HTR-8/SVneo (cell line): ENCODE measurements at places on chromosomes 11 and 22.
A peak's percentile ranks its signal among the peaks of the same experiment; 100 is the strongest.

- DNase-seq, result peak; percentile 48
These were observed 2.9 kb upstream of the KIRREL3 start for GRCh38 chr11:127003260-127003981.

- no peak for DNase-seq
These were observed 9.1 kb downstream of the TST start for GRCh38 chr22:37010174-37010573.

- DNase-seq, result no peak
These were observed 42.6 kb downstream of the GNB1L start for GRCh38 chr22:19811811-19812771.

DNA sequence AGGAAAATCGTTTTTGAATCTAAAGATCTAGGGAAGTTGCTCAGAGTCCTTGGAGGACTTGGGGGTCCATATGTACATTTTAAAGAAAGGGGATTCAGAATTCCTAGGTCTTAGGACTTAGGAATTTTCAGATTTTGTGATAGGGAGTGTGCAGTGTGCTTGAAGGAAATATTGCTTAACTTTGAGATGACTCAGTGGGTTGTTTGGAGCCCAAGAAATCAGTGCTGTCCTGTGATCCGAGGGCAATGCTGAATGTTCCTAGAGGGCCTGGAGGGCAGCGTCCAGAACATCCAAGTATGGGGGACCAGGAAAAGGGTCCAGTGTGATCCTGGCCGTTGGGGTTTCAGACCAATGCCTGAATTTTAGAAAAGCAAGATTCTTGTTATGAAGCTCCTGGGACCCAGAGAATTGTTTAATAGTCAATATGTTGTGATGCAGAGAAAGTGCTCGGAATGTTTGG, 3.1 kb upstream of the IGF2 start:
- DNase-seq, result no peak

DNA sequence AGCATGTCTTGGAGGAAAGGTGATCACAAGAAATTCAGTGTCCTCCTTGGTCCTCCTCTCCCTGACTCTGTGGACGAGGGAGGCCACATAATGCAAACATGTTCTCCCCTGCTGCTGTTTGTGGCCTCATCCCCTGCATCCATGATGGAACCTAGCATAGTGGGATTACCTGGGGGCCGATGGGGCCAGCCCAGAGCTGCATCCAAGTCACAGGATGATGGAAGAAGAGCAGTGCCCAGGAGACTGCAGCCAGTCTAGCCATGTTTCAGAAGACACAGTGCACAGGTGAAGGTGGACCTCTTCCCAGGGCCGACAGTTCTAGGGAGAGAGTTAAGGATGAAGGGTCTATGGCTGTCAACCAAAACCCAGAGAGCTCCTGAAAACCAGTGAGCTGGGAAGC, 213.6 kb upstream of the B3GAT1 start:
- no peak for DNase-seq

DNA sequence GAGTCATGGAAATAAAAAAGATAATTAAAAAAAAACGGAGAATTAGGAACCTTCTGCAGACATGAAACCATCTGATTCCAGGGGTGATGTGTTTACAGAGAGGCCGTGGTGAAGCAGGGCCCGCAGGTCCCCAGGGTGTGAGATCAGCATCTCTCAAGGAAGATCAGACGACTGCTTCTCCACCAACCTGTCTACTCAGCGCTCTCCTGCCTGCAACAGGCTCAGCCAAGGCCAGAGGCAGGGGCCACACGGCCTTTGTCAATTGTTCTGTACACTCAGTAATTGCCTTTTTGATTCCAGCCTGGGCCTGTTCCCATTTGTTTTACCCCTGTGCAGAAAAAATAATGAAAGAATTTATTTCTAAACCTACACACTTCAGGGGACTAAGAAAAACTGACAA, 124.6 kb downstream of the NXPE2 start:
- no peak for DNase-seq

GRCh38 chr11:116879800-116880625, 42.6 kb upstream of the APOA1 start:
- peak; percentile 65 for DNase-seq

- no peak for DNase-seq
These were observed 62.5 kb downstream of the NAT10 start for GRCh38 chr11:34167961-34168360.

DNA sequence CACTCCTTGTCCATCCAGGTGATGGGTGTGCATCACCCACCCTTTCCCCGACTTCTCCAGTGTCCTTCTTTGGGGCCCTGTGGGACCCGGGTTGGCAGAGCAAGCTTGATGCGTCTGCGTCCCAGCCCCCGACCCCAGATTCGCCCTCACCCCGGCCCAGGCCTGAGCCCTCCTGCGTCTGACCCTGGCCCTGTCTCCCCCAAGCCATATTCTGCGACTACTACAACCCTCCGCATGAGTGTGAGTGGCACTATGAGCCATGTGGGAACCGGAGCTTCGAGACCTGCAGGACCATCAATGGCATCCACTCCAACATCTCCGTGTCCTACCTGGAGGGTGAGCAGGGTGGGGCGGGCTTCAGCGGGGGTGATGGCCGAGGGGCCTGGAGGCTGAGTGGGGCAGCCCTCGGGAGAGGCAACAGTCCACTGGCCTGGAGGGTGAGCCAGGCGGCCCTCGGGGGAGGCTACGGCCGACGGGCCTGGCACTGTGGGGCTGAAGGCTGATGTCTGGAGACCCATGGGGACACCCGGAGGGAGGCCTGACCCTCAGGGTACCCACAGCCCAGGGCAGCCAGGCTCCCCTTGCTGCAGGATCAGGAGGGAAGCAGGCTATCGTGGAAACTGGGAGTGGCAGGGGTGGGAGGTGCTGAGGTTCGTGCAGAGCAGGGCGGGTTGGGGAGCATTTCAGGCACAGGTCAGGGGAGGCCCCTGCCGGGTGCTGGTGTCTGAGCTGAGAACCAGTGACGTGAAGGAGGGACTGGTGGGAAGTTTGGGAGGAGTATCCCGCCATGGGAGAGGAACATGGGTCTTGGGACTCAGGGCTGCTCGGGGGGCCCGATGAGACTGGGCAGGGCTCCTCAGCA, 15.3 kb downstream of the MUC2 start:
- DNase-seq, result no peak

DNA sequence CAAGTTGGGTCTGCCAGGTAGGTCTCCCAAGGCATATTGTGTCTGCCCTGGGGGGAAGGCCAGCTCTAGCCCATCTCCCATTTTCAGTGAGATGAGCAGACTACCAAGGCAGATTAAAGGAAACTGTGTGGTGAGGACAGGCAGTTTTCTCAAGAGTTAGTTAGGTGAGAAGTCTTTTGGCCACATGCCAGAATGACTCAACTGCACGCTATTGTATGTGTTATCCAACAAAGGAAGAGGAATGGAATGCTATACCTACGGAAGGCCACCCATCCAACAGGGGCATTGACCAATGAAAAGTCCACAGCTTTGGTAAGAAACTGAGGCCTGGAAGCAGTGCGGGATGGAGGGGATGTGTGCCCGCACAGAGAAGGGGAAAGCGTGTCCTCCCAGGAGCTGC, 941.7 kb downstream of the NTM start:
- DNase-seq, result no peak

GRCh38 chr22:42493393-42493792, 26.2 kb downstream of the RRP7A start:
- DNase-seq, result no peak

- no peak for DNase-seq
These were observed 26.7 kb downstream of the NNMT start for GRCh38 chr11:114322934-114323333.

DNA sequence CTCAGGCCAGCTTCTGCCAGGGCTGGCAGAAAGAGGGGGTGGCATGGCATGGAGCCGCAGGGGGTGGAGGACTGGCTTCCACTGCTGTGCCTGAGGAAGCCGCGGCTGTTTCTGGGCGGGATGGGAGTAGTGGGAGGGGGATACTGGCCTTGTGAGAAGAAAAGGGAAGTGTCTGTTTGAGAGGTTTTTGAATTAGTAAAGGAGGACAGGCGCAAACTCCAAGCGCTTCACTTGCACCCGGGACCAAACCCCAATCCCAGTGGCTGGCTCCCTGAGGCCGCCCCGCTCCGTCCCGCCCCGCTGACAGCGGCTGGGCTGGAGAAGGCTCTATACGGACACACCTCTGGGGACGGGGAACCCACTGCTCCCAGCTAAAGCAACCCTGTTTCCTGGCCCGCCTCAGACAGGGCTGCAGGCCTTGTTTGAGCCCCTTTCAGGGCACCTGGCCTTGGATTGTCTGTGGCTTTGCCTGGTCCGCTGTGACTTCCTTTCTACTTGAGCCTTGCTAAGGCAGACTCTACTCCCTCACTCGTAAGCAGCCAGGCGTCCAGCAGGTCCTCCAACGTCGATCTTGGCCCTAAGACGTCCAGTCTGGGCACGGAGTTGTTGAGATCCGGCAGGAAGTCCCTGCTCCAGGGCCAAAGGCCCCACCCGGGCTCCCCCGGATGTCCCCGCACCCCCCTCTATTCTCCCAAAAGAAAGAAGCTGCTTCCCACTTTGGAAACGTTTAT, 2.2 kb downstream of the APOA1 start:
- DNase-seq, result no peak
